ENCODE measurements at places on chromosomes 2 and 18.

DNA sequence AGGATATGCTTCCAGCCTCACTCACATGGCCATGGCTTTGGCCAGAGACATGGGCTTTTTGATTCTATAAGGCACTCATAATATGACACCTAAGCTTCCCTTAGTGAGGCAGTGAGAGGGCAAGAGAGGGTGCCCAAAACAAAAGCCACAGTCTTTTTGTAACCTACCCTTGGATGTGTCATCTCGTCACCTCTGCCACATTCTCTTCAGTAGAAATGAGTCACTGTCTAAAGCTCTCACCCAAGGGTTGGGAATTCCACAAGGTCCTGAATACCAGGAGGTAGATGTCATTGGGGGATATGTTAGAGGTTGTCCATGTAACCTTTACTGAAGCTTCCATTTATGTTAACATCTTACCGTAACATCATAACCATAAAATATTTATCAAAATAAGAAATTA is 108.4 kb downstream of the ALMS1 start:
- no peak for DNase-seq

DNA sequence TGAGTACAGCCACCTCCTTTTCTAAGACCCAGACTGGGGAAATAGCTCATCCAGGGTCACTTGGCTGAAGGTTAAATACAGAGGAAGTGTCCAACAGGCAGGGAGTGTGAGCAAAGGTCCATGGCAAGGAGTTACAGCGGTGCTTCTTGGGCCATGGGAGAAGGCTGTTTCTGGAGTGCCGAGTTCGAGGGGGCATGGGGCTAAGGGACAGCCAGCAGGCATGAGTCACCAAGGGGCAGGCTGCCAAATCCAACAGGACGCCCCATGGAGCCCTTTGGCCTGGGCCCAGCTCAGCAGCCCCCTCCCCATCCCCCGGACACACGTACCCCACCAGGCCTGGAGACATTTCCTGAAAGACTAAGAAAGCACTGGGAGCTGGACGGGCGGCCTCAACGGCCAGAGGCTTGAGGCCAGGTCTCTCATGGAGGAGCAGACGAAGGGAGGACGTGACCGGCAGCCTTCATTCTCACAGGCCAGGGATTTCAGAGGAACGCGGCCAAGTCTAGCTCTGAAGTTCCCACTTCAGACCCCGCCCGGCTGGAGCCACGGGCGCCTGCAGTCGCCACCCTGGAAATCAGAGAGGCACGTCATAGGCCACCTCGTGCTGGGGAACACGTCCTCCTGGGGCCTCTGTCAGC is 160.4 kb downstream of the SMAD7 start:
- no peak for DNase-seq

DNA sequence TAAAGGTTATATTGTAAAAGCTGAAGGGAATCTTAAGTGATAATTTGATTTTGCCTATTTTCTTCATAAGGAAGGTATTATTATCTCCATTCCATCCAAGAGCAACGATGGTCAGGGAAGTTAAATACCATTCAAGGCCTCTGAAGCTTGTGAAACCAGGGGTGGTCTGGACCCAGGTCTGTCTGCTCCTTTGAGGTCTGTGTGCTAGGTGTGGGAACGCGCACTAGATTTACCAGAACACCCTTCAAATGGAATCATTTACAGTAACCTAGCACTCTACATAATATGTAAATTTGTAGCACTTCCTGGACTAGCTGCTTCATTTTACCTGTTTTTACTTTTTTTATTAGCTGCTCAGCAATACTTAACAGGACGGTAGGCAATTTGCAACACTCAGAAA is 6.4 kb upstream of the TRIB2 start:
- no peak for DNase-seq

DNA sequence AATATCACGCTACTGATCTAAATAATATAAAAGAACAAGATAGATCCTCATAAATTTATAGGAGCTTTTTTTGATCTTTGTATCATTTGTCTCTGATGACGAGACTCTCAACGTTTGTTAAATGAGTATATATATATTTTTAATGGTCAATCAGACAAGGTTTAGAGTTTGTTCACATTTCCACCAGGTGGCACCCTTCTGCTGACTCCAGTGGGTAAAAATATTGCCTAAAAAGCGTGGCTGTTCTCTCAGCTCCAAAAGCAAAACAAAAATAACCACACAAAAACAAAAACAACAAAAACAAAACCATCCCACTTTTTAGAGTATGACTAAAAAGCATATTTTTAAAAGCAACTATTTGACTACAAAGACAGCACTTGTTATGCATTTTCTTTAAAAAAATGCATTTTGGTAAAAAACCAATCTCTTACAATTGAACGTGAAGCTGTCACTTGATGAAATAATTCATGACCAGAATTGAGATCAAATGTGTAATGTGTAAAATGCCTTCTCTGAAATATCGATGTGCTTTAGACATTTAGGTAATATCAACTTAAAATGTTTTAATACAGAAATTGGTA is 723.2 kb downstream of the DPP10 start:
- peak; percentile 18 for DNase-seq

GRCh38 chr18:73841661-73842060 is 306.0 kb downstream of the FBXO15 start:
- no peak for DNase-seq

- DNase-seq, result no peak
These were observed 386.4 kb downstream of the PIK3C3 start for GRCh38 chr18:42341423-42341822.

DNA sequence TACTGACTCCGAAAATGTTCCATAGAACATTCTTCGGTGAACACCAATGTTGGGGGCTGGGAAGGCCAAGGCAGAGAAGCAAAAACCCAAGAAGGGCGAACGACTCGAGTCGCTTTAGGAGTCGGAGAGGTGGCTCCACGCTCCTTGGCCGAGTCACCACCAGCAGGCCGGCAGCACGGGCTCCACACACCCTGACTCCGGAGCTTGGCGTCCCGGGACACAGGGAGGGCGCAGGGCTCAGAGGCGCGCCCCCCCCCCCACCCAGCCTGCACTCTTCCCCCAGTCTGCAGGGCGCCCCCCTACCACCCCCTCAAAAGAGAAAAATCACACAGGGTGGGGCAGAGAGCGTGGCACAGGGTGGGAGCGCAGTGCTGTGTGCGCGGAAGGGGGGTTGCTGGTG is 7.5 kb upstream of the ADI1 start:
- DNase-seq, result no peak

- peak; percentile 62 for DNase-seq
These were observed at the start of gene SP140L for GRCh38 chr2:230326453-230327417. Gene SP140L (plus strand): TSS chr2:230327193. CDS start chr2:230327270, 77 bp downstream.

DNA sequence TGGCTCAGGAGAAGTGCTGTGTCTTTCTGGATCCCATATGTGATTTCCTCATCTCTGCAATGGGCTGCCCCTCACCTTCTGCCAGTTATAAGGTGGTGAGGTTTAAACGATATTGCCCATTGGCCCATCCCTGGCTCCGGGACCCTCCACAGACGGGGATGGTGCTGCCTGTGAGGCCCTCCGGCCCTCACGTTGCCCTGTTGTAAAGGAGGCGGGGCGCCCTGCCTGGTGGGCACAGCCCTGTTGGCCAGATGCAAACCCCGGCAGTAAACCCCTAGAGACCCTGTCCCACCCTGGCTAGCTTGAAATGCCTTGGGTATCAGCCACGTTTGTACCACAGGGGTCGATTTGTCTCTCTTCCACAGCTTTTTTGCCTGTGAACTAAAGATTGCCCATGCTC is 7.4 kb downstream of the ARHGEF4 start:
- no peak for DNase-seq

GRCh38 chr2:112883669-112884068 is 27.3 kb upstream of the IL37 start:
- no peak for DNase-seq

DNA sequence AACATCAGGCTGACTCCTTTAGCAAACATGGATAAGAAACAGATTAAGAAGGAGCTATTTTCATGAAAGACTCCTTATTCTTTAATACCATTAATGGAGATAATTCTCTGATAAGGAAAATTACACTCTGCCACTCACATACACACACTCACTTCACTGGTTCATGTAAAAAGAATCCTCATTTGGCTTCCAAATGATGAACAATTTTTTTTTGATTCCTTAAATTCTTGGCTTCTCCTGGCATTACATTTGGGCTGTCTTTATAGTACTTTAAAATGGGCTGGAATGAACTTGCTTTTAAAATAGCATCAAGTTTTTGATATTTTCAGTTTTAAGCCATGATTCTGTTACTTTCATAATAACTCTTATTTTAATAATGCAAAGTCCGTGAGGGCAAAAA is 328.6 kb downstream of the SLC8A1 start:
- DNase-seq, result no peak

DNA sequence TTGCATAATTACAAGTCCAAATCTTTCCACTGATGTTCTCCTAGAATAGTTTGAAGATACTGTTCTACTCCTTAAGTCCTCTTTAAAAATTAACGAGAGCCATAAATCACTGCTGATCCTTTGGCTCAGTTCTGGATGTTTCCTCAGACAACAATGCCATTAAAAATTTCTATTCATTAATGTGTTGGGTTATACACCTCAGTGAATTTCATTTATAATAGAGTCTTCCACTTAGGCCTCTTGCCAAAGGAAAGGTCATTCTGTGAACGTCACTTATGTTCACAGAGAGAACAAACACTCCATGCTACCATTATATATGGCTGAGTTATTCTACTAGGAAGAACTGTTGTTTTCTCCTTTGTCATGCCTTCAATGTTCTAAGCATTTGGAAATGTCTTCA is 1472.3 kb upstream of the CELF4 start:
- DNase-seq, result no peak

- DNase-seq, result no peak
These were observed 290.0 kb downstream of the CYP26B1 start for GRCh38 chr2:71857636-71858035.

DNA sequence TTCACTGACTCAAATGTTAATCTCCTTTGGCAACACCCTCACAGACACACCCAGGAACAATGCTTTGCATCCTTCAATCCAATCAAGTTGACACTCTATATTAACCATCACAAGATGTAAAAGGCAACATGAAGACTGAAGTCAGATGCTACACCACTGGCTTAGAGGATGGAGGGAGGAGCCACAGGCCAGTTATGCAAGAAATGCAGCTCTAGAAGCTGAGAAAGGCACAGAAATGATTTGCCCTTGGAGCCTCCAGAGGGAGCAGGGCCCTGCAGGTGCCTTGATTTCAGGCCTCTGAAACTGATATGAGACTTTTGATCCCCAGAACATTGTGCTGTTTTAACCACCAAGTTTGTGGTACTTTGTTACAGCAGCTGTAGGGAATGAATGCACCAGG is 276.3 kb downstream of the KCNS3 start:
- DNase-seq, result no peak

- DNase-seq, result no peak
These were observed 573.2 kb downstream of the METTL4 start for GRCh38 chr18:1998121-1998520.

- DNase-seq, result no peak
These were observed 8.0 kb upstream of the STAT4 start for GRCh38 chr2:191158747-191159146.

DNA sequence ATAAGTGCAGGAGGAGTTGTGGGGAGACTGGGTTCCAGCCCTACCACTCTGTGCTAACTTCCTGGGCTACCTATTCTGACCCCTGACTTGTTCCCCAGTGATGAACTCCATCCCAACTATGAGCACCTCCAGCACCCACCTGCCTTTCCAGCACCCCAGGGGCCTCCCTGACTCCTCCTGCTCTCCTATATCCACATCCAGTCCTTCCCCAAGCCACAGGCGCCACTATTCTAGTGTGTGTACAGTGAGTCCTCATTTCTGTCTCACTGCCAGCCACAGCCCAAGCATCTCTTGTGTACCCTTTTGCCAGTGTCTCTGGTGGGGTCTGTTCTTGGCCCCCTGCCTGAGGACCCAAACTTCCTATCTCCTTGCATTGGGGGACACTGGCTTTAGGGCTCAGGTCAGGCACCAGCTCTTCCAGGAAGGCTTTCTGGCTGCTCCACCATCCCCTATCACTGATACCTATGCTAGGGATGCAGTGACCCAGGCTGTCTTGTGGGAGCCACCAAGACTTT is 145.2 kb downstream of the INHBB start:
- no peak for DNase-seq

DNA sequence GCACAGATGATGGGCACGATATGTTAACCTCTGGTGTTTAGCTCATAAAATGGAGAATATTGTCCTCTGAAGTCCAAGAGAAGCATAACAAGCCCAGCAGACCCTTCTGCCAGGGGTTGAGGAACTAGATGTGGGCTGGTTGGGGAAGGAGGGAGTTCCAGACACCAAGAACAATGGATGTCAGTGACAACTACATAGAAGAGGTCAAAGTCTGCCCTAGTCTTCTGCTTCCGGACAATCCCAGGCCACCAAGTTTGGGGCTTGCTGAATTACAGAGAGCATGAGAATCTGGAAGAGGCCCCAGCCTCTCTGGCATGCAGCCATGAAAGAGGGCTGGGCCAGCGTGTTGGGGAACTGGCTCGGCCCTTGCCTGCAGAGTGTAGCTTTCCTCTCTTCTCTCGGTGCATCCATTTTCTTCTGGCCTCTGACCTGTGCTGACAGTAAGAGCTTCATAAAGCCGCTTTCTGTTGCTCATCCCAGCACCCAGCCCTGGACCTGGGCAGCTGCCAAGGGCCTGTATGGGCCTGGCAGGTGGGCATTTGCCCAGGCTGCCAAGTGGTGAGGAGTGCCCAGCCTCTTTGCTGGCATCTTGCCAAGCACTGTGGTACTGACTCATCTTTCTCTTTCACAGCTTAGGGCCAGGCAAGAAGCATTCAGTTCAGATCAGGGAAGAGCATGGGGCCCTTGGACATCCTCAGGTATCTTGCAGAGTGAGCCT is 14.6 kb upstream of the LAPTM4A start:
- DNase-seq, result peak; percentile 15

GRCh38 chr18:59150236-59150635 is 10.6 kb downstream of the SEC11C start:
- no peak for DNase-seq

- no peak for DNase-seq
These were observed 56.2 kb downstream of the ITSN2 start for GRCh38 chr2:24304098-24304497.

DNA sequence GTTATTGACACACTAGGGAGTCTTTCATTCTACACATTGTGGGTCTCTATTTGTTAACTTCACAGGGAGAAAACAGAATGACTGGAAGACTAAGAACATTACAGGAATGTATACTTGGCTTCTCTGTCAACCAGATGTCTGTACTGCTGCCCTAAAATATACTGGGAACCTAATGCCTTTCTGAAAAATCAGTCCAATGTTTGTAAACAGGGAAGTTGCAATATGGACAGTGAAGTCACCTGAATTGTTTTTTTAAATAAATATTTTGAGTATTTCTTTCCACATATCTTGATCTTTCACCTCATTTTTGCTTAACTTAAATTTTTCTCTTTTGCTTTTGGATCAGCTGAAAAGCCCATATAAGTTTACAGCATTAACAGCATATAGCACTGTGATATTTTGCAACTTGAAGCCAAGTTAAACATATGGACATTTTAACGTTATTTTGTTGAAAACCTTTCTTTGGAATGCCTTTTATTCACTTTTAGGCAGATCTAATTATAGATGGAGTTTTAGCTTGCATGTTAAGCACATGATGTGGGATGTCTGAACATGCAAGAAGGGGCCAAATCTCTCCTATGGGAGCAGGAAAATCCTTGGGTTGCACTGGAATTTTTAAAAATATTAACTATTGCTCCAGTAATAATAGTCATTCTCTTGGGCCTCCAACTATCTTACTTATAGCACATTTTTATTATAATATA is 137.7 kb upstream of the TWIST2 start:
- no peak for DNase-seq

- no peak for DNase-seq
These were observed 281.4 kb upstream of the KCNH7 start for GRCh38 chr2:163119966-163120365.

- no peak for DNase-seq
These were observed 9.3 kb downstream of the TGOLN2 start for GRCh38 chr2:85318222-85319074.

All from T-helper 2 cell (primary cell).